T-helper 17 cell (primary cell): ENCODE measurements at places on chromosomes 7 and 10.

- DNase-seq = no peak
These were observed 10.7 kb downstream of the NODAL start for GRCh38 chr10:70430493-70431445.

- DNase-seq = no peak
These were observed 629.0 kb downstream of the CCSER2 start for GRCh38 chr10:84957427-84957826.

GRCh38 chr7:28748933-28749584, 209.1 kb downstream of the TRIL start:
- no peak for DNase-seq

- DNase-seq = no peak
These were observed 124.9 kb downstream of the CLEC2L start for GRCh38 chr7:139648391-139648861.
